ENCODE measurements at places on chromosomes 3 and 15. TPM values are rescaled to one million over a fixed set of nuclear protein-coding genes. Genes with fewer than 3 reads are reported as not detected.

Gene ROPN1
- total RNA-seq, result not detected

DNA sequence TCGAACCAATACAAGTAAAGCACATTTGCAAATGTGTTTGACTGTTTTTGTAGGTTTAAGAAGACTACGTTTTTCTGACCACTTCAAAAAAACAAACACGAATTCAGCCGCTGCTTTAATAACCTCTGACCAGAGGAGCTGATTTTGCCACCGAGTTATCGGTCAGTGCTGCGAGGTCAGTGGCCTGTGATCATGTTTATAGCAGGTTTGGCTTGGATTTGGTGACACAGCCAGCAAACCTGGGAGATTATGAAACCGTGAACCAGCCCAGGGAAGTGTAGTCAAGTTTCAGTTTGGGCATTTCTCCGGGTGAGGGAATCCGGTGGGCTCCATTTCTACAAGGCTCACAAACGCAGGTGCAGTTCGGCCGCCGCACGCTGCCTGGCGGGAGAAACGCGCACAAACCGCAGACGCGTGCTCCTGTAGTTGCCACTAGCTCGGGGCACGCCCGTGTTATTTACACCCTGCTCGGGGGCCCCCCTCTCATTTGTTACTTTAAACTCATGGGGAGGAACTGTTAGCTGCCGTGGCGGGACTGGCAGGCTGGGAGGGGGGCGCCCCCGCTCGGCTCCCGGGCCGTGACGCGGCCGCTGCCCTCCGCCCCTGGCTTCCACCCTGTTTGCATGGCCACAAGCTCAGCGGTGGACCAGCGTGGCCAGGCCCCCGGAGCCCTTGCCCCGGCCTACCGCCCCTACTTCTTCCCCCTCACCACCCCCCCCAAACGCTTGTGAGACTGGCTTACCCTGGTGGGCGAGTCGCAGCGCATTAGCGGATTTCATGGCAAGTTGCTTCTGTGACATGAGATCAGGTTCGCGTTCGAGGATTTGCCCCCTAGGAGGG, 13.6 kb upstream of the ONECUT1 start:
- no peak for DNase-seq

GRCh38 chr15:96701443-96701842, 370.9 kb downstream of the NR2F2 start:
- no peak for DNase-seq

GRCh38 chr3:31974471-31974870, 6.6 kb downstream of the OSBPL10 start:
- DNase-seq, result no peak

DNA sequence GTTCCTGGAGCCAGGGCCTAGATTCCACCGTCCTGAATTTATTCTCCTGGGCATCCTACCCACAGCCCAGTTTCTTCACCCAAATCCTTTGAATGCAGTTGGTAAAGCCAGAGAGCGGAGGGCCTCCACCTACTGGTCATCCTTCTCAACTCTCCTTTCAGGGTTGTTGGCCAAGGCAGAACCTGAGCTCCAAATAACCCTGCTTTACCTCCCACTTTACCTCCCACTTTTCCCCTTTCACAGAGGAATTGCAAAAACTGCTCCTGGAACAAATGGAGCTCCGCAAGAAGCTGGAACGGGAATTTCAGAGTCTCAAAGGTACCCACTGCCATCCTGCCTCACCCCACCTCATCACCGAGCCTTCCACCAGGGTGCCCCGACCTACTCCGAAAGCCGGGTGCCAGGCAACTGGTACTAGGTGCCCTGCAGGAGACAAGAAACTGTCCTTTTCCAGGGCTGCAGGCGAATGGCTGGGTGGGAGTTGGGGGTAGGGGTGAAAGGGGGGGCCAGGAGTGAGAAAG, 6.8 kb downstream of the SKOR1 start:
- DNase-seq, result no peak

GRCh38 chr3:170712798-170713197, 126.9 kb upstream of the SLC7A14 start:
- no peak for DNase-seq
